ENCODE measurements at places on chromosomes 6 and 20.

- no peak for DNase-seq
Measured at GRCh38 chr20:58741384-58741783, 48.8 kb downstream of the NPEPL1 start.

DNA sequence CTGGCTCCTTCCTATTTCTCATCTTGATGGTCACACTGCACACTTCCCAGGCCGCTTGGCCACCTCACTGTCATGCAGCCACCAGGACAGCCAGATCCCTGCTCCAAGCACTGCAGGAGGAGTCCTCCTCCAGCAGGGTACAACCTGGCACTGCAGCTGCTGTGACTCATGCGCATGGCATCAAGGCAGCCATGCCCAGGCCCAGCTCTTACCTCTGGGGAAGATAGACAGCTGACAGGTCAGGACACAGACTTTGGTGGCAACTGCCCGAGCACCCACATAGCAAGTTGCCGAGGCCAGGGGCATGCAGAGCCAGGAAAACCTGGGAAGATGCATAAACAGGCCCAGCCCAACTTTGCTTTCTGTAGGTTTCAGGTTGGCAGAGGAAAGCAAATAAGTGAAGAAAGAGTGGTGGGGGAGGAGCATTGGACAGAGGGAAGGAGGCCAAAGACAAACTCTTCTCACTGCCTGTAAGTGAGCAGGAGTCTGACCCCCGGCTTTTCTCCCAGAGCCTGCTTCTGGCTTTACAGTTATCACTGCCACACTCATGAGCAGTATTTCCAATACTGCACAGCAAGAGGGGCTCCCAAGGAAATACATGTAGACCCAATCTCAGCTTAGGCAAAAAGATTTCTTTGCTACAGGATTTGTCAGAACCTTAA lies 38.8 kb downstream of the SLC22A3 start:
- DNase-seq: peak; percentile 75

DNA sequence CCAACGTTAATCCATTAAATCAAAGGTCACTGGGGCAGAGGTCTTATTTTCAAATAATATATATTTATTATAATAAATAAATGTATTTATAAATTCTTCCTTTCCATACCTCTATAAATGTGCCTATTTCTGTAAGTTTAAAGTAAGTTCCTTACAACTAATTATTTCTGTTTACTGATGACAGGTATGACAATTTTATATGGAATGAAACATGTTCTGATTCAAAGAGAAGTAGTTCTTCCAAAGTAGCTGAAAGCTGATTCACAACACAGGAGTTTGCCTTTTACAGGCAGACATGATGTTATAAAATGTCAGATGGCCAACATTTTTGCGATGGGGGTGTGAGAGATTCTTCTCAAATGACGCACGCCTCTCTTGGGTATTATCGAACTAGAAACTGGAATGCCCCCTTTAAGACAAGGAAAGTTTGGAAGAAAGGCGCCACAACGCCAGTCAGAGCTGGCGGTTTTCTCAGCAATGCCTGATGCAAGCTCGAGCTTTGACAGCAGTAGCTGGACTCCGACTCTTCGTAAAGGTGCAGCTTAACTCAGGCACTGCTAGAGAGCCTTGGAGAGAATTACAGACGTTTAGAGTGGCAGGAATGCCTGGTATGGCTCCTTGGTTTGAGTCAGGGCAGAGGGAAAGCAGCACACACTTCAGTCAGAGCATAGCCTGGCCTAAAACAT lies 92.1 kb downstream of the FOXC1 start:
- DNase-seq: peak; percentile 82

GRCh38 chr20:3383878-3384495 lies 23.5 kb downstream of the DNAAF9 start:
- DNase-seq: no peak

GRCh38 chr6:144049386-144049785 lies 41.3 kb upstream of the PLAGL1 start:
- no peak for DNase-seq

DNA sequence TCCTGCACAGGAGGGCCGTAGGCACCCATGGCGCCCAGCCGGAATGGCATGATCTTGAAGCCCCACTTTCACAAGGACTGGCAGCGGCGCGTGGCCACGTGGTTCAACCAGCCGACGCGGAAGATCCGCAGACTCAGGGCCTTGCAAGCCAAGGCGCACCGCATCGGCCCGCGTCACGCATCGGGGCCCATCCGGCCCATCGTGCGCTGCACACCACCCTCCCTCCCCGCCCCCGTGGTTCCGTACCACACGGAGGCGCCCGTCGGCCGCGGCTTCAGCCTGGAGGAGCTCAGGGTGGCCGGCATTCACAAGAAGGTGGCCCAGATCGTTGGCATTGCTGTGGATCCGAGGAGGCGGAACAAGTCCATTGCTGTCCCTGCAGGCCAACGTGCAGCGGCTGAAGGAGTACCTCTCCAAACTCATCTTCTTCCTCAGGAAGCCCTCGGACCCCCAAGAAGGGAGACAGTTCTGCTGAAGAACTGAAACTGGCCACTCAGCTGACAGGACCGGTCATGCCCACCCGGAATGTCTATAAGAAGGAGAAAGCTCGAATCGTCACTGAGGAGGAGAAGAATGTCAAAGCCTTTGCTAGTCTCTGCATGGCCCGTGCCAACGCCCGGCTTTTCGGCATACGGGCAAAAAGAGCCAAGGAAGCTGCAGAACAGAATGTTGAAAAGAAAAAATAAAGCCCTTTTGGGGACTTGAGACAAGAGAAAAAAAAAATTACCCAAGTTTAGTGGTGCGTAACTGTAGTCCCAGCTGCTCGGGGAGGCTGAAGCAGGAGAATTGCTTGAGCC lies 9.9 kb upstream of the NCOA5 start:
- no peak for DNase-seq

GRCh38 chr6:162242915-162243314 lies 484.7 kb downstream of the PRKN start:
- no peak for DNase-seq

- DNase-seq: peak; percentile 40
Measured at GRCh38 chr6:138577151-138577915, 78.0 kb upstream of the NHSL1 start.

- no peak for DNase-seq
Measured at GRCh38 chr6:3210024-3210610, 17.3 kb downstream of the TUBB2B start.

DNA sequence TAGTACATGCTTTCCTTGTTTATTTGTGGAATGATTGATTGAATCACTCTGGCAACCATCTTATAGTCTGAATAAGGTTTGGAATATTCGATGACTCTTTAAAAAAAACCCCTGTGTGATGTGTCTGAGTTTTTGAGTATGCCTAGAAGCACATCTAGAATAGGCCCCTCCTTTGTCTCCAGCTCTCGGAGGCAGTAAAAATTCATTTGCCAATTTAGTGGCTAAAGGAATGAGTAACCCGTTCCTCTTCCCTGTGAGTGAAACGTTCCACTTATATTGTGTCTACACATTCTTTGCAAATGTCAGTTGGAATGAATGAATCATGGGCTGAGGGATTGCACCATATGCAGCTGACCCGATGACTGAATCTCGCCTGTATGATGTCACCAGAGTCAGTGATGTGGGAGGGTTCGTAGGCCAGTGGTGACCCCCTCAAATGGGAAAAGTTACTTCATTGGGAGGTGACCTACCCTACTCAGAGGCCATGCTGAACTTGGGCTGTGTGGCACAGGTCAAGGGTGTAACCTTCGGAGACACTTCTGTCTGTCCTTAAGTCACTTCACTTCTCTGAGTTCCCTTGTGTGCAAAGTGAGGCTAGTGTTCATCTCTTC lies 21.6 kb downstream of the MOCS3 start:
- peak; percentile 98 for DNase-seq

GRCh38 chr20:57967364-57967763 lies 257.5 kb upstream of the PMEPA1 start:
- no peak for DNase-seq

GRCh38 chr6:71879016-71879415 lies 7.3 kb upstream of the RIMS1 start:
- DNase-seq: no peak

All from renal cortical epithelial cell (primary cell).